Vagina (tissue), 2 donors: ENCODE measurements at places on chromosomes 3 and 15. TPM values are rescaled to one million over a fixed set of nuclear protein-coding genes. Genes with fewer than 3 reads are reported as not detected.

MORC1 gene
- total RNA-seq: not detected

ANXA2 gene
- total RNA-seq: 1,230 TPM

DNA sequence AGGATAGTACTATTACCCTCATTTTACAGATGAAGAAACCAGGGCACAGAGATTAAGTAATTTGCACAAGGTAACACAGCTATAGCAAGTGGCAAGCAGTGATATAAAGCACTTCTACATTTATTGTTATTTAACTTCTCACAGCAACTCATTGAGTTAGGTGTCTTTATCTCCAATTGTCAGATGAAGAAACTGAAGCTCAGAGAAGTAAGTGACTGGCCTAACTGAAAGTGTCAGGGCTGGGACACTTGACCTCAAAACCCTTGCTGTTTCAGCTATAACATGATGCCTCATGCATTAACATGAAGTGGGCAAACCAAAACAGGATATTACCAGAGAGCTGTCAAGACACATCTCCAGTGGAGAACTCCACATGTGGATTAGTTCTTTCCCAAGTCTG is 65.8 kb upstream of the LEKR1 start:
- no peaks in the 10 kb centered on the region for H3K27me3 ChIP-seq
- no peaks in the 10 kb centered on the region for H3K4me1 ChIP-seq
- H3K4me3 ChIP-seq: no peak overlapping the region
- no peak overlapping the region for H3K27ac ChIP-seq
- H3K36me3 ChIP-seq: no peaks in the 10 kb centered on the region
- DNase-seq: no peak

DNA sequence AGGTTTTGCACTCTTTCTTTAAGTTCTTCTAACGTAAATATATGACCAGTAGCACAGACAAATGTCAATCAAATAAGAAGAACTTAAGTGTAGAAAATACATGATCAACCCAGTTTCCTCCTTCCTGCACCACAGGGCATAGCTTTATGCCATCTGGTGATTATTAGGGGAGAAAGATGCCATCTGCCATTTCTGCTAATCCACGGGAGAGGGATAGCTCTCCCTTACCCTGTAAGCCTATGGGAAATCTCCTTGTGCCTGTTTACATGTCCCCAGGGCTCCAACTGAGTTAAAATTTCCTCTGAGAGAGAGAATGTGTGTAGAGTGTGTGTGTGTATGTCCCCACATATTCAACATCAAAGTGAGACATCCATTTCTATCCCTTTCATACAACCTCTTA is 135.9 kb downstream of the RSL24D1 start:
- no peak for DNase-seq
- H3K4me1 ChIP-seq: no peaks in the 10 kb centered on the region
- H3K27ac ChIP-seq: no peak overlapping the region
- no peak overlapping the region for H3K4me3 ChIP-seq
- no peaks in the 10 kb centered on the region for H3K27me3 ChIP-seq

DNA sequence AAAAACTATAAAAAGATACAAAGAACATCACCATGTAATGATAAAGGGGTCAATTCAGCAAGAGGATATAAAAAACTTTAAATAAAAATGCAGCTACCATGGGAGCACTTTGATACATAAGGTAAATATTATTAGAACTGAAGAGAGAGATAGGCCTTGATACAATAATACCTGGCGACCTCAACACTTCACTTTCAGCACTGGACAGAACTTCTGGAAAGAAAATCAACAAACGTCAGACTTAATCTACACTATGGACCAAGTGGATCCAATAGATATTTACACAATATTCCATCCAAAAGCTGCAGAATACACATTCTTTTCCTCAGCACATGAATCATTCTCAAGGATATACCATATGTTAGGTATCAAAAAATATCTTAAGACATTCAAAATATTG is 42.0 kb downstream of the WDR49 start:
- no peaks in the 10 kb centered on the region for H3K27me3 ChIP-seq
- H3K4me1 ChIP-seq: no peaks in the 10 kb centered on the region
- H3K27ac ChIP-seq: no peak overlapping the region
- H3K4me3 ChIP-seq: no peak overlapping the region
- DNase-seq: no peak

GRCh38 chr3:197027151-197027895 is 2.3 kb downstream of the MELTF start:
- no peaks in the 10 kb centered on the region for H3K36me3 ChIP-seq
- H3K4me3 ChIP-seq: no peak overlapping the region
- H3K27me3 ChIP-seq: no peaks in the 10 kb centered on the region
- H3K4me1 ChIP-seq: peaks cover 26% of the 10 kb centered on the region
- no peak for DNase-seq
